CD4-positive, alpha-beta T cell treated with Interleukin-6 at 100 ng/mL for 8 hours (primary cell): ENCODE measurements at places on chromosomes 4 and X.

- DNase-seq, result no peak
These were observed 68.1 kb upstream of the NAP1L5 start for GRCh38 chr4:88765729-88766128.

- no peak for DNase-seq
These were observed 70.2 kb downstream of the SUPT20HL2 start for GRCh38 chrX:24243692-24244091.

DNA sequence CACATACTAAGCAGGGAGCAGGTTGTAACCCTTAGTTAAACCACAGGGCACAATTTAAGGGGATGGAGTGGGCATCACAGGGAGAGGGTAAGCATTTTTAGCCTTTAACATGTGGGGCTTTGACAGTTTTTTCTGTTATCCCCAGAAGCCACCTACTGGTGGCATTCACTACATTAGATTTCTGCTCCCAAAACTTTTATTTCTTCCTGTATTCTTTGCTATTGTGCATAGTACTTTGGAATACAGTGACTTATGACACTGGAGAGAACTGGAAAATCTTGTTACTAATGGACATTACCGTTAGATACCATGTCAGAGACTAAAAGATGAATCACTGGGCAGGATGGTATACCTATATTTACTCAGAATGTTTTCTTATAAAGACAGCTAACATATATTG is 7.3 kb downstream of the TRIM75 start:
- no peak for DNase-seq

DNA sequence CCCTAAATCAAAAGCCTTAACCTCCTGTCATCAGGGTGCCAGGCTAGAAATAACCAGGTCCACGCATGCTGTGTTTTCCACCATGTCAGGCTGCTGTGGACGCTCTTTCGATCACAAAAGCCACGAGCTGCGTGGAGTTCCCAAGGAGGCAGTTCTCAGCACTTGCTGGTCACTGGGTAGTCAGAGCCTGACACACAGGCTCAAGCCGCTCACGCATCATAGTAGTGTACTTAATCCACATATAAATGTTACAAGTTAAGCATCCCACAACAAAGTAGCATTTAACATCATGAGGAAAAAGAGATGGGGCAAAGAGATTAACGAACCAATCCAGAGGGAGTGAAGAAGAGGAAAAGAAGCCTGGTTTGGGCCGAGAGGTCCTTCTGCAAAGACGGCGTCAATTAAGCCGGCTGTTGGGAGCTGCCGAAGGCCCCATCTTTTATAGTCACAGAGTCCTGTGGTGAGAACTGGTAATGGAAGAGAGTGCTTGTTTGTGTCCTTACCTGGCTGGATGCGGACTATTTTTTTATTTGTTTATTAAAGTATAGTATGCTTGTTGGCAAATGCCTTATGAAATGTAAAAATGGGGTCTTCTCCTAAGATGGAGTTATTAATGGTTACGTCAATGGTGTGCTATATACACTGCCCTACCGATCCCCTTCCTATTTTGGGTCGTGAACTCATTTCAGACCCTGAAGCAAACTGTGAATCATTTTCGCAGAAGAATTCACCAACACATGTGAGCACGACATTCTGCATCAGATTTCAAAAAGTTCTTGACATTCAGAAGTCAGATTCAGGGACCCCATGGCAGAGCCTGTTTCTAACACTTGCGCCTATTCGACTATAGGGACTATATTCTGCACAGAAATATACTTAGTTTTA is 675 bp downstream of the PRIMPOL start:
- DNase-seq, result no peak

- DNase-seq, result no peak
These were observed 32.2 kb upstream of the NDST4 start for GRCh38 chr4:115145393-115146160.

DNA sequence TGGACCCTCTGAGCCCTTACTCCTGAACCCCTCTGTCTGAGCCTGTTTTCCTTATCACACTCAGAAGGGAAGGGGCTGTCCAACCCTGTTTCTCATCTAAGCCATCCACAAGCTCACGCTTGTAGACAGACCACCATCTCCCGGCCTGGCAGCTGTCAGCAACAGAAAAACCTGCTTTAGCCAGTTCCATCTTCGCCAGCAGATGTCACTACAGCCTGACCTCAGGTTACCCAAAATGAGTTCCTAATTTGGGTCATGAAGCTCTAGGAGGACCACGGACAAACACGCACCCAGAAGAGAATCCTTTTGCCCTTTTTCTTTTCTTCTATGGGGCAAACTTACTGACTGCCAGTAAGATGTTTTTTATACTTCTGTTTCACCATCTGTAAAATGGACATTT is 445.4 kb downstream of the BCOR start:
- no peak for DNase-seq

DNA sequence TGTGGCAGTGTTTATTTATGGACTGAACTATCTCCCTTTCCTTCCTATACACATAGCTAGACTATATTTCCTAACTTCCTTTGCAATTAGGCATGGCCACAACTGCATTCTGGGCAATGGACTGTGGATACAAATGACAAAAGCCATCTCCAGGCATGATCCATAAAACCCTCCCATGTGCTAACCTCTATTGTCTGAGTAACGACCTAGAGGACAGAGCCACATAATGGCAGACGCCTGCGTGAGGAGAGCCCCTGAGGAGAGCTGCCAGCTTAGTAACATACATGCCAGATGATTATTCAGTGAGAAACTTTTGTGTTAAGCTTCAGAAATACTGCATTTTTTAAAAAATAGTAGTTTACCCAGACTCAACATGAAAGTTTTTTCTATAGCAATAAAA is 142.9 kb downstream of the ADGRA3 start:
- no peak for DNase-seq

GRCh38 chrX:9341291-9342201 is 123.3 kb upstream of the TBL1X start:
- peak; percentile 81 for DNase-seq

- DNase-seq, result no peak
These were observed 93.2 kb downstream of the IL1RAPL2 start for GRCh38 chrX:104659005-104659744.

GRCh38 chr4:45358573-45359506 is 632.5 kb upstream of the GNPDA2 start:
- no peak for DNase-seq

DNA sequence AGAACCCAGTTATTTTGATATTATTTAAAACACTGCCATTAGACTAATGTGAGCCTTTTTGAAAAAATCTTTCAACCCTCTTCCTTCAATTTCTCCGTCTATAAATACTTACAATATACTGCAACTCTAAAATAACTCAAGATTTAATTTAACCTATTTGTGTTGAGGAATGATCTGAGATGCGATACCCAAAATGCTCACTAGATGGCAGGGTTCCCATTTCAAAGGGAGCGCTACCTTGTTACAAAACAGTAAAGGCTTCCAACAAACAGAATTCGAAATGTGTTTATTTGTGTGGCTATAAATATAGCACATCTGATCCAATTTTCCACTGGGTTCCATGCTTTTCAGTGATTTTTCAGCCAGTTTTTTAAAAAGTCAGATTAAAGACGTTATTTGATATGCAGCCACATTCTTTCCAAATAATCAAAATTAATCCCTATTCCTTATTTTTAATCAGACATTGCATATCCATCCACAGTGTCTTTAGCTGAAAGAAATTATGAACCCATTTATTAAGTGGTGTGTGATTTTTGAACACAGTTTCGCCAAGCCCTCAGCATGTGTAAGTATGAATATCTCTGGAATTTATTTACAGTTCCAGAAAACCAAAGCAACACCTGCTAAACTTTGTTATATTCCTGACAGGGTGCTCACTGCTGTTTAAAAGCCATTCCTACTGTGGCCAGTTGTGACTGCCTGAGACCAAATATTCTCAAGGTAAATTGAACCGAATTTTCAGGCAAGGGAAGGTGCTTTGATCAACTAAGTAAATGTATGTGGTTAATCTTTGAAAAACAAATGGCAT is 668.0 kb upstream of the LCORL start:
- DNase-seq, result peak; percentile 19

DNA sequence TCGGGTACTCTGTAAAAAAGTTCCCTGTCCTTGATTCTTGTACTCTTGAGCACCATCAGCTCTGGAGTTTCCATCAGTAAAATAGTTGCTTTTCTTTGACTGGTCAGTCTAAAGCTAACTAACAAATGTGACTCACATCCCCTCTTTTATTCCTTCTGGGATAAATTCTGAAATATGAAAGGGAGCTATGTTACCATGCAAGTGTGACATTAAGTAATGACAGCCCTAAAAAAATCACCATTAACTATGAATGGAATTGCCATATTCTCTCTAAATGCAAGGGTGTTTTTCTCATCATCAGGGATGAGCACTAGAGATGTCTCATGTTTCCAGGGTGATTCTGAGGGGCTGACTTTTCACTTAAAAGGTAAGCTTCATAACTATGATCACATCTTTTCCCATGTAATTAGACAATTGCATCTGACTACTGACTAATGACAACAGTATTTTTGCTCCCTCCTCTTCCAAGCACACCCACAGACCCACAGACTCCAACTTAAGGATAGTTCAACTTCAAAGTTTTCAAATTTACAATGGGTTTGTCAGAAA is 26.9 kb upstream of the RASGEF1B start:
- DNase-seq, result no peak

GRCh38 chr4:182653596-182653995 is 263.6 kb downstream of the DCTD start:
- DNase-seq, result no peak

DNA sequence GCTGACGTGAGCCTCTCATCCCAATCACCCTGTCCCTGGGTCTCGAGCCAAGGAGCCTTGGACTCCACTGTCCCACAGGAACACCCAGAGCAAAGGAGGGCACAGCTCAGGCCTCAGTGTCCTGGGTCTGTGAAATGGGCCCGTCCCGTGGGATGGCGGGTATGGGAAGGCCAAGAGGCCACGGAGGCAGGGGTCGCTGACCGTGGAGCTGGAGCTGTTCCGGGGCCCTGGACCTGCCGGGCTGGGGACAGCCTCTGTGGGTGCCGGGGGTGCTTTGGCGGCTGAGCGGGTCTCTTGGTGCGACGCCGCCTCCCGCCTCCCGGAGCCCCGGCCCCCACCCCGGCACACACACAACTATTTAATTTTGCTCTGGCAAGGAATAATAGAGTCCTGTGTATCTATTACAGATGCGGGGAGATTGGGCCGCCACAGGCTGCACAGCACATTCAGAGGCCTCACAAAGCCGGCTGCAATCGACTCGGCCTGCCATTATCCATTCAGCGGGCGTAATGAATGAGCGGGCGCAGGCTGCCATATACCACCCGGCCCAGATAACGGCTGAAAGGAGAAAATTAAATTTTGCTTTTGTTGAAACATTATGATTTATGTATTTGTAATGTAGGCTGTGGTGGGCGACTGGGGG is 83.9 kb upstream of the NKX1-1 start:
- DNase-seq, result no peak

GRCh38 chrX:14546190-14546589 is 16.9 kb downstream of the GLRA2 start:
- no peak for DNase-seq

- no peak for DNase-seq
These were observed 1.3 kb upstream of the OTUD5 start for GRCh38 chrX:48958635-48959094.

DNA sequence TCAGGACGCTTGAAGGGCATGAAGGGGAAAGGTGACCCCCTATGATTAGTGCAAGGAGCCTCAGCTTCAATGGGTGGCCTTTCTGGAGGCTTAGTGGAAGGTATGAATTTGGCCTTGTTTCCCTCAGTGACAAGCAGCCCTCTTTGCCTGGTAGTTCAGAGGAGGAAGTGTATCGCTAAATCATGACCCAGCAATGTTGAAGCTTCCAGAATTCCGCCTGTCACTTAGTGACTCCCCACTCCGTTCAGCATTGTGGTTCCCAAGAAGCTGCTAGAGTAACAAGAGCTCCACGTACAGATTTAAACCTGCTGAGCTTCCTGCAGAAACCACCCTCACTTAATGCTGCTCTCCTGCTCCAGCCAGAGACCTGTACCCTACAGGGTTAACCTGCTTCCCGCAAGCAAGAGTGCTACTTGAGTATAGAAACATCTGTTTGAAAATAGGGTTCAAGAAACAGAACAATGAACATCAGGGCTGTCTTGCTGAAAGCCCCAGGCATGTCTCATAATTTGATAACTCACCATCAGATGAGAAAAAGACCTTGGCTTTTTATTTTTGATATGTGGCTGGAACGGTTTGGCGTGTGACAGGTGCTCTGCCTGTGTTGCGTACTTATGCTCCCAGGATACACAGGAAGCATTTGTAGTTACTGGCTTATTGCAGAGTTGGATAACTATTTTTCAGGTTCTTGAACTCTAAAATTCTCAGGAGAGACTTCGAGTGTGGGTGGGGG is 105.2 kb downstream of the UCHL1 start:
- DNase-seq, result no peak

GRCh38 chrX:150542846-150543229 is 25.6 kb upstream of the MTM1 start:
- no peak for DNase-seq

GRCh38 chr4:6011686-6012085 is 6.5 kb downstream of the C4orf50 start:
- DNase-seq, result no peak

GRCh38 chrX:112668476-112669409 is 11.0 kb downstream of the LHFPL1 start:
- DNase-seq, result no peak

DNA sequence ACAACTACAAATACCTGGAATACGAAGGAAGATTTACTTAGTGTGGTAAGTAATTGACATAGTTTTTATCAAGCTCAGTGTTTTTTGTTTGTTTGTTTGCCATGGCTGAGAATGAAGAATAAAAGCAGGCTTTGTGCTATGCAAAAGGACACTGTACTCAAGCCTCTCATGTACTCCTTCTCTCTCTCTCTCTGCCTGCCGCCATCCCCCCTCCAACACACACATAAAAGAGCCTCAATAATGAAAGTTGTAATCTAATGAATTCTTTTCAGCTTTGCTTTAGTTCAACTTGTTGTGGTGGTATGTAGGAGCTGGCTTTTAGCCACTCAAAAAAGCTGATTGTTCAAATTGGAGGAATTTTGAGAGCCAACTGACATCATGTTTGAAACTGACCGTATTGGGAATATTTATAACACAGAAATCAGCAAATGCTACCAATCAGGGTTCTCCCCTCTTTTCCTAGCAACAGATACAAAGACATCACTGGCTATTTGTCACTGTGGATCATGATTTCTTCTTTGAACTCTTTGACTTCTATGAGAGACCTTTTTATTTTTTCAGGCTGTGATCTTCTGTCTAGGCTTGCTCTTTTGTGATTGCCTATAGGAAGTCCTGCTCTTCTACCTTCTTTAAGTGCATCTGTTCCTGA is 1148.8 kb downstream of the RAPGEF2 start:
- no peak for DNase-seq

- peak; percentile 31 for DNase-seq
These were observed 2.4 kb upstream of the MBNL3 start for GRCh38 chrX:132491191-132491590.

DNA sequence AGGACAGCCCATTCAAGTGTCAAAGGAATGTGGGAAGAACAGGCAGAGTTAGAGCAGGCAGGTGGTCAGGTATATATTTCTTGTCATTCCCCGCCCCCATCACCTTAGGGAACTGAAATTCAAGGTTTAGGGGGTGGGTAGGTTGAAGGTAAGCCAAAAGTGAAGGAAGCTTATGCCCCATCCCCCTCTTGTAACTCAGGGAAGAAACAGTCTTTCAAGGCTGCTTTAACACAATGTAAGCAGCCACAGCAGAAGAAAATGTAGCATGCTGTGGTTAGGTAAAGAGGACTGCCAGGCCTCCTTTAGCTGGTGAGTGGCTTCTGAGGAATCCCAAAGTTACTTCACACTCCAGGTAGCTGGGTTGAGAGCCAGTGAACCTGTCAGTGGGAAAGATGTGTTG is 122.3 kb downstream of the RS1 start:
- no peak for DNase-seq

- DNase-seq, result no peak
These were observed 1.1 kb upstream of the HDAC6 start for GRCh38 chrX:48800574-48801279.

GRCh38 chr4:121098266-121098665 is 25.9 kb upstream of the NDNF start:
- no peak for DNase-seq
